Cerebellum (tissue), 4 donors: ENCODE measurements at places on chromosomes 13 and 19.

DNA sequence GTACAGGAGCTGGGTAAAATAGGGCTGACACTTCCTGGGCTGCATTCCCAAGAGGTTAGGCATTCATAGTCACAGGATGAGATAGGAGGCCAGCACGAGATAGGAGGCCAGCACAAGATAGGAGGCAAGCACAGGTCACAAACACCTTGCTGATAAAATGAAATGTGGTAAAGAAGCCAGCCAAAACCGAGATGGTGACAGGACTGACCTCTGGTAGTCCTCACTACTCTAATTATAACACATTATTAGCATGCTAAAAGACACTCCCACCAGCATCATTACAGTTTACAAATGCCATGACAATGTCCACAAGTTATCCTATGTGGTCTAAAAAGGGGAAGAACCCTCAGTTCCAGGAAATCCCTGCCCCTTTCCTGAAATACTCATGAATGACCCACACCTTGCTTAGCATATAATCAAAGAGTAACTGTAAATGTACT is 20.9 kb upstream of the IGSF23 start:
- no peak for DNase-seq

- DNase-seq, result no peak
These were observed 24.8 kb downstream of the KDM4B start for GRCh38 chr19:4993683-4994082.

- no peak for DNase-seq
These were observed 11.1 kb upstream of the EPHX3 start for GRCh38 chr19:15243236-15243957.

GRCh38 chr13:104404325-104404724 is 1338.1 kb upstream of the SLC10A2 start:
- no peak for DNase-seq

- no peak for DNase-seq
These were observed 2.7 kb downstream of the PROSER1 start for GRCh38 chr13:39035204-39035603.

DNA sequence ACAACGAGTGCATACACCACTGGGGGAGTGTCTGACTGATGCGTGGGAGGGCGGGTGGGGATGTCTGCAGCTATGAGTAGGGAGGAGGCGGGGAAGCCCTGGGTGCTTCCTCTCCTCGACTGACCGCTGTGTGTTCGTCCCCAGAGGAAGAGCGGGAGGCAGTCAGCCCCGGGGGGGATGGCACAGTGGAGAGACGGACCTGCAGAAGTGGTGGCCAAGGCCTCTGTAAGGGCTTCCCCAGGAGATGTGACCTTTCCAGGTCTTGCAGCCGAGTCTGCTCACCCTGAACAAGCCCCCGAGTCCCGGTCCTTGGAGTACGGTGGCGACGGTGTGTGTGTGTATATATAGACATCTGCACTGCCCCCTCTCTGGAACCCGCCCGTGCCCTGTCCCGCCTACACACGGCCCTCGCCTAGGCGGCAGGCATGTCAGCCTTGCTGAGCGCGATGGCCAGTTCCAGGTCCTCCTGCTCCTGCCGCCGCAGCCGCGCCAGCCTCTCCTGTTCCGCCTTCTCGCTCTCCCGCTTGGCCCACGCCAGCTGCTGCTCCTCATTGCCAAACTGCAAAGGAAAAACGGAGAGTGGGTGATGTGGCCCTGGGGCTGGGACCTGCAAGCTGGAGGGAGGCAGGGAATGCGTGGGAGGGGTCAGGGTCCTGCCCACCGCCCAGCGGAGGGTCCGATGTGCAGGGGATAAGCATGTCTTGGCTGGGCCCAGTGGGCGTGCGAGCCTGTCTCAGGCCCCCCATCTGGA is 30.8 kb downstream of the KLF2 start:
- peak; percentile 23 for DNase-seq

DNA sequence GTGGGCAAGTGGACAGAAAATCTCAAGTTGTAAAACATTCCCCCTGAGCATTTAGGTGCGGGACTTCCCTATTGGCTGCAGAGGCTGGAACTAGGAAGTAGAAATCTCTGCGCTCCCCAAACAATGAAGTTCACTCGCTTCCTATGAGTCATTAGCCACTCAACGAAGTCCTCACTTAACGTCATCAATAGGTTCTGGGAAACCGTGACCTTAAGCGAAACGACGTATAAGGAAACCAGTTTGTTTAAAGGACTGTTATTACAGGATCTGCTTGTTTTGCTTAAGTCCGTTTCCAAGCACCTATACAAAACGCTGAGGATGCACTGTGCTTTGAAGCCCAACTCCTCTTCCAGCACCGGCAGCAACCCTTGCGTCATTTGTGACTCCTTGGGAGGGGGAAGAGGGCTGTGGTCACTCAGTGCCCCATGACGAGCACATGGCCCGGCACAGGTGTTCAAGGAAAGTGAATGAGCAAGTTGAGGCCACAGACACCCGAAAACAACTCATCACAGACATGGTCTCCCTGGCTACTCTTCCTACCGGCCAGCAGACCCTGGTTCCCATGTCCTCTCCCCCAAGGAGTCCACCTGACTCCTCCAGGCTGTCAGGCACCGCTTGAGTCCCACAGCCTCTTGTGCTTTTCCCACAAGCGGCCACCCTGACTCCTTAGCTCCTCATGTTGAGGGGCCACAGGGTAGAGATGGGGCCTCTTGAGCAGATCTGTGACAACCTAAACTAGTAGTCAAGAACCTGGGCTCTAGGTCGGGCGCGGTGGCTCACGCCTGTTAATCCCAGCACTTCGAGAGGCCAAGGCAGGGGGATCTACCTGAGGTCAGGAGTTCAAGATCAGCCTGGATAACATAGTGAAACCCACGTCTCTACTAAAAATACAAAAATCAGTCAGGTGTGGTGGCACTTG is 4.8 kb downstream of the RPS16 start:
- DNase-seq, result no peak

- DNase-seq, result no peak
These were observed 37.6 kb upstream of the FLT1 start for GRCh38 chr13:28532388-28533124.

DNA sequence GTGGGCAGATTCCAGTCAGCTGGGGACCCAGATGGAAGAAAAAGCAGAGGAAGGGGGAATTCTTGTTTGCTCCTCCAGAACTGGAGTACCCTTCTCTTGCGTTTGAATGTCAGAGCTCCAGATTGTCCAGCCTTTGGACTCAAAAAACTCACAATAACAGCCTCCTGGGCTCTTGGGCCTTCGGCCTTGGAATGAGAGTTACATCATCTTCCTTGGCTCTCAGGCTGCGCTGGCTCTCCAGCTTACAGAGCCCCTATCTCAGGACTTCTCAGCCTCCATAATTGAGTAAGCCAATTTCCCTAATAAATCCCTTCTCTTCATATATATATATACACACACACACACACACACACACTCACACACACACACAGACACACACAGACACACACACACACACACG is 1215.7 kb upstream of the SLC10A2 start:
- no peak for DNase-seq

- peak; percentile 40 for DNase-seq
These were observed 1.3 kb downstream of the GADD45B start for GRCh38 chr19:2477141-2477710.
